ENCODE measurements at places on chromosomes 3 and 15.

- no peak for DNase-seq
These were observed 19.8 kb upstream of the STRIT1 start for GRCh38 chr3:155313300-155313699.

GRCh38 chr3:110296885-110297284, 774.7 kb upstream of the NECTIN3 start:
- DNase-seq = no peak

DNA sequence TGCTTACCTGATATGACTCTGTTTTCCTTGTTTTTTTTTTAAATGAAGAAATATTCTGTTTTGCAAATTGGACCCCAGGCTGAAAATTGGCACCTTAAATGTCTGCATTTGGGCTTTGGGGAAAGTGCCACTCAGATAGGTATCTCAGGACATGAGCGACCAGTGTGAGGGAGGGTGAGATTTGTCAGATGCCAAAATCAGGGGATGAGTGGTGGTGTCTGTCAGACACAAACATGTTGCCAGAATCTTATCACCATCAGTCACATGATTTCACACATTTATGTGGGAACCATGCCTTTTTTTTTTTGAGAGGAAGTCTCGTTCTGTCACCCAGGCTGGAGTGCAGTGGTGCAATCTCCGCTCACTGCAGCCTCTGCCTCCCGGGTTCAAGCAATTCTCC, 75.6 kb upstream of the OSBPL11 start:
- no peak for DNase-seq

DNA sequence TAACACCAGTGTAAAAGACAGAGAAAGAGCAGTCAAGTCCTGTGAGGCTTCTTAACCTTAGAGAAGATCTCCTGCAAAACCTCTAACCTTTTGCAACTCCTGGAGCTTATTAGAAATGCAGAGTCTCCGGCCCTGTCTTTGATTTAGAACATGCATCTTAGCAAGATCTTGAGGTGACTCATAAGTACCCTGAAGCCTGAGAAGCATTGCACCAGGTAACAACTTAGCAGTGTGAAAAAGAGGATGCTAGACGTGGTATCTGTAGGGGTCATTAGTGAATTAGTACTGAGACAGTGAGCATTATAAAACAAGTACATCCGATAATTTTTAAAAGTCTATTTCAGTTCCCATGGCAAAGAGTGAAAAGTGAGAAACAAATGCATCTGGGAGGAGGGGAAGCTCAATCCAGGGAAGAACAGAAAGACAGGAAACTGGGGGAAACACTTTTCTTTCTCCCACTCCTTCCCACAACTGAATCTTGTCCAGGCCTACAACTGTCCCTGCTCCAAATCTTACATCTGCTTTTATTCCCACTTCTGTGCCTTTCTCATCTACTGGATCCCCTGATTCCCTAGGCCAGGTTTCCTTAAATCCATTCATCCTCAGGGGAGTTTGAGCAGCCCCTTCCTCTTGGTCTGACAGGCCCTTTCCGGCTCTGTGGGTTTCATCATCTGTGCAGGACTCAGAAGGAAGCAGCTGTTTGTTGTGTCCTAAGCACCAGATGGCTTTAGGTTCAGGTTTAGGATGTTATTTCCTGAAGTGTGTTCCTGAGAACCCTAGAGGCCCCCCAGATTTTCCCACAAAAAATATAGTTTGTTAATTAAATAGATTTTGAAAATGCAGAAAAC, 128.1 kb upstream of the IL12A start:
- DNase-seq = no peak

DNA sequence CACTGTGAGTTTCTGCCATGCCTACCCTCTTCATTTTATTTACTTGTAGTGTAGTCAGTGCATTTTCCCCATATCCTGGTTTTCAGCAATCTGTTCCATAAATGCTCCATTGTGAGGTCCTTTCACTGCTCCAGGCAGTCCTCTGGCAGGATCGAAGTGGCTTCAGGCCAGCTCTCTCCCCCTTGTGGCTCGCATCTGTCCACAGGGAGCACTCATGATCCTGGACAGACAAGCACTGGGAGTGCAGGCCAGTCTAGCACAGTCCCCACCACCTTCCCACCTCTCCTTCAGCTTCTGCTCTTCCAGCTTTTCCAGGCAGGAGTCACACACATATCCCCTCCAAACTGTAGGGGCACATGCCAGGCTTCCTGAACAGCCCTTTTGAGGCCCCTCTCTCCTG, 173.6 kb downstream of the PPM1L start:
- no peak for DNase-seq

- no peak for DNase-seq
These were observed 191.9 kb upstream of the IL12A start for GRCh38 chr3:159796744-159797143.

- no peak for DNase-seq
These were observed 20.9 kb upstream of the MELTF start for GRCh38 chr3:197050511-197050910.

Measured in activated T-cell treated with anti-CD3 and anti-CD28 coated beads, Interleukin-2, amount 50 U/mL, for 1 hour (primary cell).